ENCODE measurements at places on chromosomes 13 and 19.

GRCh38 chr19:18776288-18776594, 14.9 kb downstream of the COMP start:
- H3K27me3 ChIP-seq: peaks cover 15% of the 10 kb centered on the region
- H3K36me3 ChIP-seq: no peaks in the 10 kb centered on the region
- no peak overlapping the region for H3K27ac ChIP-seq
- DNase-seq: no peak
- no peak overlapping the region for H3K4me3 ChIP-seq

DNA sequence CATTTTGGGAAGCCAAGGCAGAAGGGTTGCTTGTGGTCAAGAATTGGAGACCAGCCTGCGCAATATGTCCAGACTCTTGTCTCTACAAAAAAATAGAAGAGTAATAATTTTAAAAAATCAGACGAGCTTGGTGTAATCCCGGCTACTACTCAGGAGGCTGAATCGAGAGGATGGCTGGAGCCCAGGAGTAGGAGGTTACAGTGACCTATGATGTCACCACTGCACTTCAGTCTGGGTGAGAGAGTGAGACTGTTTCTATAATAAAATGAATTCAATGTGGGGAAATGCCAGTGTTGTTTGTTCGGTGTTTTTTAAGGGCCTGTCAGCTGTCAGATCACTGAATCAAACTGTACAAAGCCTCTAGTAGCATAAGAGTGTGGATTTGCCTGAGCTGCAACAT, 1.2 kb upstream of the FBXL3 start:
- peak overlapping the region; percentile 97 for H3K4me3 ChIP-seq
- peaks cover 3% of the 10 kb centered on the region for H3K36me3 ChIP-seq
- peaks cover 2% of the 10 kb centered on the region for H3K27me3 ChIP-seq
- peak overlapping the region; percentile 20 for H3K27ac ChIP-seq
- no peak for DNase-seq

- H3K4me1 ChIP-seq: peaks cover 5% of the 10 kb centered on the region
- H3K27me3 ChIP-seq: no peaks in the 10 kb centered on the region
- H3K36me3 ChIP-seq: no peaks in the 10 kb centered on the region
- no peak overlapping the region for H3K4me3 ChIP-seq
- H3K27ac ChIP-seq: no peak overlapping the region
These were observed 321.9 kb downstream of the ITGBL1 start for GRCh38 chr13:101774393-101774792.

DNA sequence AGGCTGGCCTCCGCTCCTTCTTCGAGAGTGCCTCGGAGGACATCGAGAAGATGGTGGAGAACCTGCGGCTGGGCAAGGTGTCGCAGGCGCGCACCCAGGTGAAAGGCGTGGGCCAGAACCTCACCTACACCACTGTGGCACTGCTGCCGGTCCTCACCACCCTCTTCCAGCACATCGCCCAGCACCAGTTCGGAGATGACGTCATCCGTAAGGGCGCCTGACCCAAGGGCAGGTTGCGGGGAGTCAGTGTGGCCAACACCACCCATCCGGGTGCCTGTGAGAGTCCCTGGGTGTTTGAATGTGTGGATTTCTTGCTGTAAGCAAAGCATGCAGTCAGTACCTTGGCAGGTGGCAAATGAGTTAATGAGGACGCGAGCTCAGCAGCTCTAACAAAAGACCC, 78.8 kb downstream of the RYR1 start:
- peaks cover 4% of the 10 kb centered on the region for H3K36me3 ChIP-seq
- no peak overlapping the region for H3K27ac ChIP-seq
- DNase-seq: no peak
- H3K4me1 ChIP-seq: no peaks in the 10 kb centered on the region

DNA sequence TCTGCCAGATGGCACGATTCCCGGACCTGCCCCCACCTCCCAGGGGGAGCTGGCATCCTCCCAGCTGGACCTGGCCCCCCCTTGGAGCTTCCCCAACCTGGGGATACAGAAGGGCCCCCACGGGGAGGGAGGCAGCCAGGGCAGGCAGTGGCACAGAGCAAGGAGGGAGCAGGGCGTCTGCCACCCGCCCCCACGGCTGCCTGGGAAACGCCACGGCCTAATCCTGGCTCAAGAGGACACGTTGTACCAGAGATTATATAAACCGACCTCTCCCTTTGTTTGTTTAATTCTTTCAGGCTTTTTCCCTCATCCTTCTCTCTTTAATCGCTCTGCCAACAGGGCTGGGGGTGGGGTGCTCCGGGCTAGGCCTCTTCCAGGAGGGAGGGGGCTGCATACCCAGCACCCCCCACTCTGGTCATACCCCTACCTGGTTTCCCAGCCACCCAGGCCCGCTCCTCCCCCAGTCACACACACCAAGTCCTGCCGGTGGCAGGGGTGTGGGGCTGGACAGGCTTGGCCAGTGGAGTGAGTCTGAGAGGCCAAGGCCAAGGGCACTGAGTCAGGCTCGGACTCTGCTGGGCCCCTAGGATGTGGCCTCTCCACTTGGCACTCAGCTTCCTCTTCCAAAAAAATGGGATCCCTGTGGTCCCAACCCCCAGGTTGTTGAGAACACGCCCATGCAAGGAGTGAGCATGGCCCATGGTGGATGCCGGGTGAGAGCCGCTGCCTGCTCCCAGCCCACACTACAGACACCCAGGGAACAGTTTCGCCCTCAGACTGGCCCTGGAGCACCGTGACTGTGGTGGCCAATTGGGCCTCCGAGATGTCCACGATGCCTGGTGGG, 29.5 kb upstream of the NFIC start:
- H3K36me3 ChIP-seq: no peaks in the 10 kb centered on the region
- H3K27me3 ChIP-seq: peaks cover 4% of the 10 kb centered on the region
- no peaks in the 10 kb centered on the region for H3K4me1 ChIP-seq
- no peak overlapping the region for H3K27ac ChIP-seq
